Iris pigment epithelial cell (primary cell): ENCODE measurements at places on chromosomes 6 and 20.
A peak's percentile ranks its signal among the peaks of the same experiment; 100 is the strongest.

DNA sequence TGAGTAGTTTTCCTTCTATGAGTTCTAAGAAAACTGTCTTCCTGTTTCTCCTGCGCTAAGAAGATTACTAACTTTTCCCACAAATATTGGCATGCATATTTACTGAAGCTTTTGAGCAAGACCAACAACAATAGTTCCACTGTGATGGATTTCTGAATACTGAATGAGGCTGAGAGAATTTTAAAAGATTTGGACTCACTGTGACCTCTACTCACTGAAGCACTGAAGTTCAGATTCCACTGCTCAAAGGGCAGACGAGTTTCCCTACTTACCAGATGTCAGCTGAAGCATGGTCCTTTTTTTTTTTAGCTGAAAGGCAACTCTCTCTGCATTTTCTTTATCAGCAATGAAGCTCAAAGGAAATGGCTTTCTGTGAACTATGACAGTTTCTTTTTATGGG is 718.5 kb downstream of the RFPL4B start:
- DNase-seq, result peak; percentile 71

- no peak for DNase-seq
These were observed 40.8 kb upstream of the STX16 start for GRCh38 chr20:58610071-58610800.

- DNase-seq, result no peak
These were observed 10.4 kb downstream of the FAM110A start for GRCh38 chr20:843912-844311.

GRCh38 chr20:59124296-59125029 is 39.2 kb upstream of the ZNF831 start:
- DNase-seq, result no peak

DNA sequence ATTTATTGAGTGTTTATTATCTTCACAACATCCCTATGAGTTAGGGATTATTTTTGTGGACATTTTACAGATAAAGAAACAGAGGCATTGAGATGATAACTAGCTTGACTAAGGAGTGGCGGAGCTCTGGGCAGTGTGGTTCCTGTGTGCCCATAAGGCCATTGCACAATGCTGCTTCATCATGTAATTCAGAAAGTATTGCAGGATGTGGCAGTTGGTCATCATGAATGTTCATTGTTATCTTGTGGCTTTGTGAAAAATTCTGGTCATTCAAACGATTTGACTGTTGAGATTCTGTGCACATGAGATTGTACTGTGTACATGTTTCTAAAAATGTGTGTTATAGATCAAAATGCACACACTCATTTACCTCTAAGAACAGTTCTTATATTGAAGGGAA is 150.8 kb downstream of the ESR1 start:
- DNase-seq, result peak; percentile 29

GRCh38 chr20:9531581-9531980 is 17.2 kb downstream of the LAMP5 start:
- DNase-seq, result no peak

GRCh38 chr6:33205191-33206026 is 954 bp downstream of the HSD17B8 start:
- peak; percentile 52 for DNase-seq

DNA sequence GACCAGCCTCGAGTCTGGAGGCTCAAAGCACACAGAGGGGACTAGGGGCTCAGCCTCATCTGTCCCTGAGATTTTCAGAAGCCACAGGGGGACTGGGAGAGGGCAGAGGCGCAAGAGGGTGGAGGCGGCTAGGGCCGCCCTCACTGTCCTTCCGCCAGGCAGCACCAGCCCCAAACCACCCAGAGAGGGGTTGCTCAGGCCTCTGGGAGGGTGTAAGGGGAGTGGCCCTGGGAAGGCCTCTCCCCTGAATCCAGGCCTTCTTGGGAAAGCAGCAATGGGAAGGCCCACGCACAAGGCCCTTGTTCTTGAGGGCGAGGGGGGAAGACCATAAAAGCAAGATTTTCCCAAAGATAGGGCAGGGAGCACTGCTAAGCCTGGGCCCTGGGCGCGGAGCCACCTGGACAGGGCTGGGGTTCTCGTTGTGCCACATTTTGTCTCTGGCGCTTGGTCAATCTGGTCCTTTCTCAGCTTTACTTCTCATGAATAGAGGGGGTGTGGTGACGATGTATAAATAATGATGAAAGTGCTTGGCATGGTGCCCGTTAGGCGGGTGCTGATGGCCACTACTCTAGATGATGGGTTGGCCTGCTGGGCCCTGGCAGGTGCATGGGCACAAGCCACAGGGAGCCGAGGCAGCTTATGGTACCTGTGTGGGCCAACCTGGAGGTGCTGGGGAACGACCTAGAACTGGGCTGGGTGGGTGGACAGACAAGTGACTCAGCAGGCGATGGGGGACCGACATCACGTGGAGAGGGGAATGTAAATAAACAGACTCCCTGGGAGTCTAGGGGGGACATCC is 4.8 kb downstream of the SAMD10 start:
- no peak for DNase-seq

- DNase-seq, result peak; percentile 47
These were observed 22.0 kb downstream of the SOX4 start for GRCh38 chr6:21615504-21615903.
